Suppressor macrophage (primary cell): ENCODE measurements at places on chromosomes 5 and 9.
A peak's percentile ranks its signal among the peaks of the same experiment; 100 is the strongest.

DNA sequence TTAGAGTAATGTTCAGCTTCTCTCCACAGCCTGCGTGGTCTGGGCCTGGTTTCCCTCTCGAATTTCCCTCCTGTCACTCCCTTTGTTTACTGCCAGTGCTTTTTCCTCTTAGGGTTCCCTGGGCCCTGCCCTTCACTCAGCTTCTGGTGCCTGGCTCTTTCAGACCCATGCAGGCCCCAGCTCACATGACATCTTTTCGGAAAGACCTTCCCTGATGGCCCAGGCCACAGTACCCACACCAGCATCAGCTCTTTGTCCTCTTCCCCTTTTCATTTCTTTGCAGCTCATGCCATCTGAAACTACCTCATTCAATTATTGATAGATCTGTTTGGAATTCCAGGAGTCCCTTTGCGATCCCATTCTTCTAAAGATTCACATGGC is 68.1 kb upstream of the ABL1 start:
- peak; percentile 78 for DNase-seq

DNA sequence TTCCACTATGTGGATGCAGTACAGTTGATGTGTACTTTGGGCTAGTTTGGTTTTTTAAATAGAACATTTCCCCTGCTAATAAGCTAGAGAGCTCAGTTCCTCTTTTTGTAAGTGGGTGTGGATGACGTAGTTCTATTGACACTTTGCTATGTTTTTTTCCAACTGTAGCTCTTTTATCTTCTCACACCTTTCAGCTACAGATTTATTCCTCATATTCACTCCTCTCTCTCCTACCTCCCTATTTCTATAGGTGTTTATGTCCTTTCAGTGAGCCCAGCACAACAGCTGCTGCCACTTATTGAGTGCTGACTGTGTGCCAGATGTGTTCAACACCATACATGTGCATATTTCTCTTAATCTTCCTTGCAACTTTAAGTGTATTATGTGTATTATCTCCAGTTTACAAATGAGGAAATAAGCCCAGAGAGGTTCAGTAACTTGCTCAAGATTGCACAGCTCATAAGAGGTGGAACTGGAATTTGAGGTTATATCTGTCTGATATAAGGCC is 215.7 kb downstream of the SEMA6A start:
- peak; percentile 74 for DNase-seq

DNA sequence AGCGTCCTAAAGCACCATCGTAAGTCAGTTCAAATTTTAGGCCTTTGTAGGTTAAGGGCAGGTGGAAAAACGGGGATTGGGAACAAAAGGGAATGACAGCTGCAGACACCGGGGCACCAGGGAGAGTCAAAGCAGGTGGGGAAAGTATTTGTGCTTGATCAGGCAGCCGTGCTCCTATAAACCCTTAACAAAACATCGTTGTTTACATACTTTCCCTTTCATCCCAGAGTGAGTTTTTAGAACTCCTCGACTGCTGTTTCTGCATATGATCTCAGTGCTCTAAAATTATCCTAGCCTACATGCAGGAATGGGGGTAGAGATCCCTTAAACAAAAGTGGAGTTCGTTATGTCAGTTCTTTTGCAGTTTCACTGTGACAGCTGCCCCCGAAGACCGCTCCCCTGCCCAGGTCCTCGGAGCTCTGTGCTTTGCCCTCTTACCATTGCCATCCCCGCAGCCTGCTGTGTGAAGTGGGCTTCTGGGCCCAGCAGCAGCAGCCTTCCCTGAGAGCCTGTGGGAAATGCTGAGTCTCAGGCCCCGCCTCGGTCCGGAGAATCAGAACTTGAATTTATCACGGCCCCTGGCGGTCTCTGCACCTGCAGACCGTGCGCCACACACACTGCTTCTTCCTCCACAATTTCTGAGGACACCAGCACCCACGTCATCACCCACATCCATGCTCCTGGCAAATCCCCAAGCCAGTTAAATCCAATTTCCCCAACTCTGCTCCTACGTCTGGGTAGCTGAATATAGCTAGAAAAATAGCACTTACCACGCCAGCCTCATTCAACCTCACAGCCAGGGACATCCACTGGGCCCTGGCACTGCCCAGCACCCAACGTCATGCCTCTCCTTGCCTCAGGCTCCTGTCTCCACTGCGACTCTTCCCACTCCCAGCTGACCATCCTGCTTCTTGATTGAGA is 86.8 kb downstream of the NSUN2 start:
- DNase-seq = no peak

GRCh38 chr9:36341936-36342577 is 58.0 kb downstream of the RNF38 start:
- no peak for DNase-seq

- no peak for DNase-seq
These were observed 36.3 kb downstream of the KLHL3 start for GRCh38 chr5:137699336-137700281.

GRCh38 chr5:54443270-54443669 is 12.2 kb upstream of the HSPB3 start:
- peak; percentile 31 for DNase-seq

DNA sequence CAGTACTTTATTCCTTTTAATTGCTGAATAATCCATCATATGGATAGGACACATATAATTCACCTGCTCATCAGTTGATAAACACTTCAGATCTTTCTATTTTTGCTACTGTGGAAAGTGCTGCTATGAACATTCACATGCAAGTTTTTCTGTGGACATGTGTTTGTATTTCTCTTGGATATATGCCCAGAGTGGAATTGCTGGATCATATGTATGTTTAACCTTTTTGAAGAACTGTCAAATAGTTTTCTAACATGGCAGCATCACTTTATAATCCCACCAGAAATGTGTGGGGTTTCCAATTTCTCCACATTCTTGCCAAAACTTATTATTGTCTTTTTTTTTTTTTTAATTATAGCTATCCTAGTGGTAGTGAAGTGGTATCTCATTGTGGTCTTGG is 15.1 kb downstream of the CARTPT start:
- no peak for DNase-seq

- DNase-seq = peak; percentile 9
These were observed 40.0 kb downstream of the NIM1K start for GRCh38 chr5:43231977-43232376.

DNA sequence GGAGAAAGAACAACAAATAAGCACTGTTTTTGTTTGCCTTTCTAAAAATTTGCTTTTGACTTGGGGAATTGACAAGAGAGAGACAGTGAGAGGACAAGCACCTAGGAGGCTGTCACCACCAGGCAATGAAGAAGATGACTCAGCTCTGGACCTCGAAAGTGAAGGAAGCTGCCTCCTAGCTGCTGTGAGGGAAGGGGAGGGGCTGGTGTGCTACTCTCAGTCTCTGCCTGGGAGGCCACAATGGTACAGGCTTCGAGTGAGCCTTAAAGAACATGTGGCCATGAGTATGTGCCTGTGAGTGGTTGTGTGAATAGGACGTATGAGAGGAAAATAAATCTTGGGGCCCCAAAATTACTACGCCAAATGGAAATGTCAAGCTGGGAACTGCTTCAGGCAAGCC is 7.1 kb upstream of the PLK2 start:
- peak; percentile 62 for DNase-seq

DNA sequence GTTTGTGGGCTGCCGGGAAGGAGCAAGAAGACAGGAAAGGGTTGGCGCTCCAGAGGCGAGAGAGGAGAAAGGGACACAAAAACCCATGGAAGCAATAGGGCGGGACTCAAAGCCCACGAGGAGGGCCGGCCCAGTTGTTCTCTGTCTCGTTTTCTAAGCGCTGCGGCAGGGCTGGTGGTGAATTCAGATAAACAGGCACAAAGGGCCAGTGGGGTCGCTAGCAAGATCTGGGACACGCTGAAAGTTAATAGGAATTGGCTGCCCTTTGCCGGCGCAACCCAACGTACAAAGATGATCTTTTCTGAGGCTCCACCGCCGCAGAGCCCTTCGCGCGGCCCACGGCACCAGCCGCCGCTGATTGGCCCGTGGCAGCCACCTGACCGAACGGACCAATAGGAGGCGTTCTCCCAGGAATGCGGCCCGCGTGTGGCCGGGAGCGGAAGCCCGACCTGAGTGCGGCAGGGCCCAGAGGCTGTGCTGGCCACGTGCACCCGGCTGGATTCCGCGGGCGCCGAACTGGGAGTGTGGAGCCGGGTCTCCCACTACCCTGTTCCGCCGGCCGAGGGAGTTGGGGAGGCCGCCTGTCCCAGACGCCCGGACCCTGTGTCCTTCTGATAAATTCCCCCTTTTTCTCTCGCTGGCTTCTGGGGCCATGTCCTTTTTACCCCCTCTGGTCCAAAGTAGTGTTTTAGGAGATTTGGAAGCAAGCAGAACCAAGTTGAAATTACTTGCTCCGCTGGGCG is 16.8 kb upstream of the NSD1 start:
- peak; percentile 80 for DNase-seq

DNA sequence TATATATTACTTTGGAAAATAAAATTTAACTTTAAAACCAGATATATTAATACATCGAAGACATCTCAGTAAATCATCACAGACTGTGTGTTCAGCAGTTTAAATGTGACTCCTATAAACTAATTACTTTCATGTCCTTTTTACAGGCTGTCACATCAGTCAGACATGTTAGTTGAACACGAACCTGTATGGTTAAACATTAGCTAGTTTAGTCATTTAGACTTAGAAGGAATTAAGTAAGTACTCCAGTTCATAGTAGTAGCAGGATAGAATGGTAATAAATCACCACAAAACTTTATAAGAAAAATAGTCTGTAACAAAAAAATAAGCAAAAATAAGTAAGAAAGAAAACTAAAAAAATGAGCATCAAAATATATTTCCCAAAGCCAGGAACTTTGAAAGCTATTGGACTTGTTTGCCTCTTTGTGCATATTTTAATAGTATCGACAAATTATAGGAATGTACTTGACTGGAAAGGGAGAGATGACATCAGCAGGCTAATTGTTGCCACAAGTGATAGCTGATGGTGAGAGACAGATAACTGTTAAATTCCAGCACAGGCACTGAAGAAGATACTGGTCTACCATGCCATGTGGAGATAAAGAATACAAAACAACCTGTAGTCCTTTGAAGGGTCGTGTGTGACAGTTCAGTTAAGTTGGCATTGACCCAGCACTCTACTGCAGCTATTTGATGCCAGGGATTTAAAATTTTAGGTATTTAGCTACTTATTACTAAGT is 83.9 kb downstream of the RIC1 start:
- DNase-seq = no peak

- DNase-seq = no peak
These were observed 845.9 kb downstream of the CDH9 start for GRCh38 chr5:26192486-26192885.

- DNase-seq = no peak
These were observed 21.3 kb upstream of the NCS1 start for GRCh38 chr9:130150779-130151382.

- DNase-seq = no peak
These were observed 3.8 kb downstream of the OR2V2 start for GRCh38 chr5:181151146-181151545.

GRCh38 chr5:15807871-15808270 is 307.9 kb downstream of the FBXL7 start:
- DNase-seq = no peak

DNA sequence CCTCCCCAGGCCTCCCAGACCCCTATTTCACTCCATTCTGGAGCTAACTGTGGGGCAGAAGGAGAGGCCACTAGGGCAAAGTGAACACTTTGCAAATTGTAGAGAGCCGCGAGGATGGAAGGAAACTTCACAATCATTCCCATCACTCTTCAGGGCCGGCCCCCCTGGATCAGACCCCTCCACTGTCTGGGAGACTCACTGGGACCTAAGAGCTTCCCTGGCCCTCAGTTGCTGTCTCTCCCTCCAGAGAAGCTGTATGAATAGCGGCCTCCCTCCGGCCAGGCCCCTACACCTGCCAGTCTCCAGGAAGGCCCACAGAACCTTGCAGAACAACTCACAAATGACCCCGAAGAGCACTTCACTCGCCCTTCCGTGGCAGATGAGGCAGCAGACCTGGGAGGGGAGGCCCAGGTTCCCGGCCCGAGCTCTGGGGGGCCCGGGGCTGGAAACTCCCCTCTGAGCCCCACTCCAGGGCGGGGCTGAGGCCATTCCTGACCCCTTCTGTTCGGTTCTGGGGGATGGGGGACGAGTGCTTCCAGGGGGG is 141.9 kb upstream of the IER5L start:
- no peak for DNase-seq

GRCh38 chr5:170440771-170441392 is 51.7 kb upstream of the KCNMB1 start:
- DNase-seq = no peak

- DNase-seq = peak; percentile 87
These were observed 37.0 kb downstream of the ALG2 start for GRCh38 chr9:99184475-99185347.

- no peak for DNase-seq
These were observed 562.8 kb downstream of the BNC2 start for GRCh38 chr9:16307626-16308195.

- DNase-seq = no peak
These were observed 48.9 kb upstream of the CACNA1B start for GRCh38 chr9:137828527-137829259.

DNA sequence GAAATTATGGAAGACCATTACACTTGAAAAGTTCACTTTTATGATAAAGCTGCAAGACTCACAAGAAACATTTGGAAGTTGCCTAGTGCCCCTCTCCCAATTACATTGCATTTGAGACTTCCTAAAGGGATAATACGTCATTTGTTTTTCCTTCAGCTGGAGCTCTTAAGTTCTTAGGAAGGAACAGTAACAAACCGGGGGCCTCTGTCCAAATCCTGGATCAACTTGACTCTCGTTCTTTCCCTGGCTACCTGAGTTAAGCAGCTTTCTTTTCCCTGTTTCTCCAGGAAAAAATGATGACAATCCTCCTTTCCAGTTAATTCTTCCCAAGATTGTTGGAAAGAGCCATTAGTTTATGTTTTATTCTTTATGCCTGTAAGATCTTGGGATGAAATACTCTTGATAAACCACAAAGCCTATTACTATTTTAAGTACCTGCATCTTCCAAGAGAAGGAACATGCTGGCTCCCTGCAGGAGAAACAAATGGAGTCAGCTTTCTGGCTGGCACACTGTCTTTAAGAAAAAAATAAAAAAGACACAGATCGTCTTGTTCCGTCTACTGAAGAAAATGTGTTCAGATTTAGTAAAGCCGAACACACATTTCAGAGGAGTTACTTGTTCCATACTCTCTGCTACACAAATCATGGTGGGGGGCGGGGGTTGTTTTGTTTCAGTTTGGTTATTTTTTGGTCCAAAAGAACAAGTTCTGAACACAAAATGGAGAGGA is 297.9 kb downstream of the EFNA5 start:
- DNase-seq = no peak

- no peak for DNase-seq
These were observed 3.1 kb downstream of the LCN1 start for GRCh38 chr9:135524130-135524861.

DNA sequence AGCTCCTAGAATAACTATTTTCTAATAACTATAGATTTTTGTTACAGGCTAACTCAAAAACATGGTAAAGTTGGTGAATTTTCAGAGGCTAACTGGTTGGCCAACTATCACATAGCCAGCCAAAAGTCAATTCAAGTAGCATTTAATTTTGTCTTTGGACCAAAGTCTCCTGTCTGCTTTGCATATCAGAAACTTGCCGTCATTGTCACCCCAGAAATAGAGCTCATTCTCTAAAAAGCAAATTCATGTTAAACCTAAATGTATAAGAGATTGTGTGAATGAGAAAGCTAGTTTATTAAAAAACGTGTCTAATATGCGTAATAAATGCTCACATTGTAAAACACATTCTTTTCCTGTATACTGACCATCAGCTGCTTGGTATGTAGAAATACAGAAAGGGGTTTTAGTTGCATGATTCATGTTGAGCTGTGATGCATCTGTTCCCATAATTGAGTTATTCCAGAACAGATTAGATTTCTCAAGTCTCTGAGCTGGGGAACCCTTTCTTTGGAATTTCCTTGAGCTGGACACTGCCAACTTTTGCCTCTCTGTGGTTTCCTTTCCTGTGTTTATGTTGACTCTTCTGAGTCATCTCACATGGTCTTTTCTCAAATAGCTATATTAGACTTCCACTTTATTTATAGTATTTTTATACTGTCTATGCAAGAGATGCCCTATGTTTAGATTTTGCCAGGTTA is 7.3 kb downstream of the SRFBP1 start:
- DNase-seq = peak; percentile 32
